Thoracic aorta (tissue), 2 donors: ENCODE measurements at places on chromosomes 1 and 21. TPM values are rescaled to one million over a fixed set of nuclear protein-coding genes. Genes with fewer than 3 reads are reported as not detected.

Gene S100A10
- total RNA-seq, result 107 TPM

Gene AMIGO1
- total RNA-seq, result 7.8 TPM

Gene ADORA3
- 29.5 TPM for total RNA-seq

Gene IL19
- total RNA-seq, result not detected

DNA sequence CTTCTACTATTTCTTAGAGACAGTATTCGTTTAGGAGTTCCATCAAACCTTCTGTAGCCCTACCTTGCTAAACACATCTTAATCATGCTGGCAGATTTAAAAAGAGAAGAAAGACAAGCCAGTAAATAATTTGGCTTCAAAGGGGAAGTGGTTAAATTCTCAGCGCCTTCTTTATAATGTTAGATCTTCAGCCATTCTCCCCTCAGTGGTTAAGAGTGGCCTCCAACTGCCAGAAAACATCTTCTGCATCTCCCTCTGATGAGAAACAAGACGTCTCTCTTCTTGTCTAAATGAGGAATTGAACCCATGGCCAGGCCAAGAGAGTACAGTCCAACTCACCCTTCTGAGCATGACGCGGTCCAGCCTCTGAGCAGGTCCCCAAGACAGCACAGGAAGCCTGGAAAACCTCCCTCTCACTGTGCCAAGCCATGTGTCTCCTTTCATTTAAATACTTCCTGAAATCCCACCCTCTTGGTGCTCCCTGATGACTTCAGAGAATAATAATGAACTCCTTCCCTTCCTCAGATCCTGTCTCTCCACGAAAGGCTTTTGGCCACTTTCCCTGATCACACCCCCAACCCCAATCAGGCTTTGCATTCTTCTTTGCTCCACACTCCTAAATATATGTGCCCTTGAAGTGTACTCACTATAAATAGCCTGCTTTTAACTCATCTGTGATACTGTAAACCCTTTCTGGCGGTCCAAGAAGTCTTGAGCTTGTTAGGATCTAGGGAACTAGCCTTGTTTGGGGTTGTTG is 16.4 kb upstream of the LRRC52 start:
- no peak for DNase-seq

- DNase-seq, result no peak
Observed at GRCh38 chr1:213998785-213999184, 11.0 kb downstream of the PROX1 start.

GRCh38 chr1:40786171-40786994 is 2.8 kb downstream of the KCNQ4 start:
- no peak for DNase-seq

Gene RNPEP
- total RNA-seq, result 58.2 TPM

- DNase-seq, result no peak
Observed at GRCh38 chr1:21673277-21673780, 4.2 kb upstream of the RAP1GAP start.

DNA sequence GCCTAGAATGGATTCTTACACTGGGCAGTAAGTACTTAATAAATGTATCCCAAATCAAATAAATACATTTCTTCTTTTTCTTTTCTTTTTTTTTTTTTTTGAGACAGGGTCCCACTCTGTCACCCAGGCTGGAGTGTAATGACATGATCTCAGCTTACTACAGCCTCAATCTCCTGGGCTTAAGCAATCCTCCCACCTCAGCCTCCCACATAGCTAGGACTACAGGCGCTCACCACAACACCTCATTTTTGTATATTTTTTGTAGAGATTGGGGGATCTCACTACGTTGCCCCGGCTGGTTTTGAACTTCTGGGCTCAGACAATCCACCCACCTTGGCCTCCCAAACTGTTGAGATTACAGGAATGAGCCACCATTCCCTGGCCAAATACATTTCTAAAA is 63.7 kb upstream of the LGALS8 start:
- no peak for DNase-seq

GRCh38 chr1:236023926-236024565 is 40.8 kb downstream of the NID1 start:
- no peak for DNase-seq
